ENCODE measurements at places on chromosomes 2 and 18.

DNA sequence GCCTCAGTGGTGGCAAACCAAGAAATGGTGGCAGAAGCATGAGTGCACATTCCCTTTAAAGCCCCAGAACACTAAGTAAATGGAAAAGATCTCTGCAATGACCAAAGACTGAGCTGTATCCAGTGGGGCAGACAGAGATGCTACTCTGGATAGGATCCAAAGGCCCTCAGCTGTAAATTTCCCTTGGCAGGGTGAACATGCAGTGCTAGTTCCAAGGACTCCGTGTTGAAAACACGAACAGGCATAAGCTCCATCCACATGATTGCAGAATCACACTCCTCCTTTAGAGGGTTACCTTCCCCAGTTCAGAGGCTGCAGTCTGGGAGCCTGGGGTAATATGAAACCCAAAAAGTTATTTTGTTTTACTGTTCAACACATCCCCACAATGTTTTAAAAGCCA, 98.6 kb upstream of the KLF7 start:
- DNase-seq: peak; percentile 27

- DNase-seq: no peak
These were observed 4.9 kb downstream of the PDCD1 start for GRCh38 chr2:241853651-241854341.

DNA sequence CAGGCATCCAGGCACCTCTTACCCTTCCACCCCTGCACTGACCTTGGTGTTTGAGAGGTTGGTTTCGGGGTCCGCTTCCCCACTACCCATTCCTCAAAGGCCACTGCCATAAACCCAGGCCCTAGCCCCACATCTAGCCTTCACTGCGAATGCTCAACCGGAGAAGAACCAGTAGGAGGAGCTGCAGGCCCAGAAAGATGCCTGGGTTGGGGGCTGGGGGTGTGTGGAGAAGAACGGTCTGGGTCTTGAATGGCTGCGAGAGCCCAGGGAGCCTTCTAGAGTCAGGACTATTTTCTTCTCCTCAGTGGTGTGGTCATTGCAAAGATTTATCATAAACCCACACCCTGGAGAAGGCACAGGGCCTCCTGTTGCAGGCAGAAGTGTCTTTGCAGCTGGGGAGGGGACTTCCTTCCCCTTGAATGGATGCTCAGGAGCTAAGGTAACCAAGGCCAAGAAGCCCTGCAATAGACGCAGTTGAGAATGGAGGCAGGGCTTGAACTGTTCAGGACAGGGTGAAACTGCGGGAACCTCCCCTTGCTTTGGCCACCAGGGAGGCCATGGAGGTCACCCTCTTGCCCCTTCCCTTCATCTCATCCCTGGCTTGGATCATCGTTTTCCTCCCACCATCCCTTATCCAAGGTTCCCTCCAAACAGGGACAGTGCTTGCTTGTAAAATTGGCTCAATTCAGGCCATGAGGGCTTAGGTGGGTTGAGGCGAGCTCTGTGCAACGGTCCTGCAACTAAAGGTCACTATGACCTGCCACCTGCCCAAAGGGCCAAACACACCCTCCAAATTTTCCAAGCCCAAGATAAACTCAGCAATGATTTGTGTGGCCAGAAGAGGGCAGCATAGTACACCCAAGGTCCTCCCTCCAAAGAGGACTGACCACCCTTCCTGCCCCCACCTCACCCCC, 20.9 kb downstream of the THNSL2 start:
- peak; percentile 5 for DNase-seq

DNA sequence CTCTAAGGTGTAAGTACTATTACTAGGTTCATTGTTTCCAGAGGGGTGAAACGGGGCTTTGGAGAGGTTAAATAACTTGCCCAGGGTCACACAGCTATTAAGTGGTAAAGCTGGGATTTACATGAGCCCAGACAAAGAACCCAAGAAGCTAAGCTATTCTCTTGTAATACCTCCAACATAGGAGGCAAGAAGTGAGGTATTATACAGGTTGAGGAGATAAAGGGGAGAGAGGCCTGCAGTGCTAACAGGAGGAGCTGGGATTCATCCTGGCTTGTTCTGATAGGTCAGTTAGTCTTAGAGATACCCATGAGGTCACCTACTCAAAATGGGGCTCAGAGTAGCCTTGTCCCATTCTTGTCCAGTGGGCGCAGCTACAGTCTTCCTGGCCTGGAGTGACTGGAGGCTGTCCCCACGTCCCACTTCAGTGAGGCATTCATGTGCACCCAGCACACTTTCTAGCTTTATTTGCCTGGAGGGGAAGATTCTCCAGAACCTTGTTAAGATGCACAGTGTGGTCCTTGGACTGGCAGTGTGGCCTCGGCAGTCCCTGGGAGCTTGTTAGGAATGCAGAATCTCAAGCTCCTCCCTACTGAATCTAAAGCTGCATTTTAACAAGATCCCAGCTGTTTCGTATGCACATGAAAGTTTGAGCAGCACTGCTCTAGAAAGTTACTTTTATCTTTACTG, 63.5 kb downstream of the MEIS1 start:
- DNase-seq: no peak

- no peak for DNase-seq
These were observed 29.8 kb downstream of the KLF7 start for GRCh38 chr2:207135801-207136457.

DNA sequence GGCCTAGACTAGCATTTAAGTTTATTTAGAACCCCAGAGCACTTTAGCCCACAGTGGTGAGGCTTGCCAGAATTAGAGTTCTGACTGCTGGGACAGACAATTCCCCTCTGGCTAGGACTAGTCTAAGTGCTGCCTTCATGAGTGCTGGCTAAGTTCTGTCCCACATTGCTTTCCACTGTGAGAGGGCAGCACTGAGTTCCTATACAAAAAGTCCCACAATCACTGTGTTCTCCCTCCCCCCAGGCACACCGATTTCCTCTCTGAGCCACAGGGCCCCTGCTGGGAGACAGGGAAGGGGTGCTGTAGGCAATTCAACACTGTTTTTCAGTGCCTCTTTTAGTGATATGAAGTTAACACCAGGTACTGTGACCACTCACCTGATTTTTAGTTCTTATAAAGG, 310.9 kb downstream of the DLGAP1 start:
- no peak for DNase-seq

DNA sequence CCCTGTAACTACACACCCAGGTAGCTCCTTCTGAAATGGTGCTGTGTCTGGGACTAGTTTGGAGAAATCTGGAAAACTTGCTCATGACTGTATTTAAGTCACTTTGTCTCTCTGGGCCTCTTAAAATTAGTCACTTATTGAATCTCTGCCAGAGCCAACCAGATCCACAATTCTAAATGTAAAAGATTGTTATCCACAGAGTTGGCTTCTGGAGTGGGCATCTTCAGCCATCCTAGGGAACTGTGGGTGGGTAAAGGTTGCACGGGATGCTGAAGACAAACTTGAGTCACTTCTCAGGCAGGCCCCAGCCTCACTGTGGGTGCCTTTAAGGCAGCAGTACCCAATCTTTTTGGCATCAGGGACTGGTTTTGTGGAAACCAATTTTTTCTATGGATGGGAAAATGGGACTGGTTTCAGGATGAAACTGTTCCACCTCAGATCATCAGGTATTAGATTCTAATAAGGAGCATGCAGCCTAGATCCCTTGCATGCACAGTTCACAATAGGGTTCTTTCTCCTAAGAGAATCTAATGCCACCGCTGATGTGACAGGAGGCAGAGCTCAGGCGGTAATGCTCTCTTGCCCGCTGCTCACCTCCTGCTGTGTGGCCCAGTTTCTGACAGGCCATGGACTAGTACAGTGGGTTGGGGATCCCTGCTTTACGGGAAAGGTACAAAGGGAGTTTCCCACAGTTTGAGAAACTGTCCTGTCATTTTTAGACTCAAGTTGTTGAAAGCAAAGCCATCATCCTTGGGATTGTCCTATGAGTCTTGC, 98.3 kb upstream of the SPRED2 start:
- peak; percentile 68 for DNase-seq

DNA sequence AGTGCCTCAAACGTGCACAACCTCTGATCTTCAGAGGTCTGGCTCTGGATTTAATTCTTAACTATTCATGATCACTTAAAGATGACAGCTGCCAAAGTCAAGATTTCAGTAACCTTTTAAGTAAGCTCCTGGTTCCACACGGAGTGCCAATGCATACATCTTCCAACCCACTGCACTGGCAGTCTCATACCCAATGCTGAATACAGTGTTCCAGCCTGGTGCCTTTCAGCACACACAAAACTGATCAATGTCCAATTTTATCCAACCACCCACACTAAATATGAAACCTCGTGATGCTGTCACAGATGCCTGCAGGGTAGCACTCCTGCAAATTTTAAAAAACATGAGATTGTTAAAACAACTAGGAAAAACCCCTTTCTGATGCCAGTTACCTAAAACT, 84.0 kb downstream of the EHBP1 start:
- no peak for DNase-seq

DNA sequence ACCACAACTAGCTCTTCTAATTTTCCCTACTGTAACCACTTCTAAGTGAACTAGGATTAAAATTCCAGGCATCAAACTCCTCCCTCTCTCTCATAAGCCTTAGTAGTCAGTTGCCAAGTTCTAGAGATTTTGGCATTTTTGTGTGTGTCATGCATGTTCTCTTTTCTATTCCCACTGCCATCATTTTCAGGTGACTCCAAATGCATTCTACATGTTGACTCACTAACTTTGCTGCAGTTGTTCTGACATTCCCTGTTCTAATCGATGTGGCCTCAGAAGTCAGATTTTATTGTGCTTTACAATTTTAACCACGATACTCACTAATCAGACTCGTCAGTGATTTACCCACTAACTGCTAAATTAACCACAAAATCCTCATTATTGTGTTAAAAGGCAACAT, 13.3 kb downstream of the DSC1 start:
- no peak for DNase-seq

DNA sequence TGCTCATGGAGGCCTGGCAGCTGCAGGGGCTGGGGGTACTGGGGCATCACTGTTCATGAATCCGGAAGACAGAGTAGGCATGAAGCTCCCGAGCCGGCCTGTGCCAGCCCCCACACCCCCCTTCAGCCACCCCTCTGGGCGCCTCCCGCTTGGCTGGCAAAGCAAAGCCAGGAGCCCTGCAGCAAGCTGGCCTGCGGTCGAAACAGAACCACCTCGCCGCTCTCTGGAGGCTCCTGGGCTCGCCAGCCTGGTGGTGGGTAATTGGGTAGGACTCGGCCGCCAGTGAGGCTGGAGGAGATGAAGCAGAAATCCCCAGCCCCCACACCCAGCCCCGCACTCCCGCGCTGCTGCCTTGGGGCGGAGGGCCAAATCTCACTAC, 70.9 kb upstream of the GPC1 start:
- no peak for DNase-seq

- DNase-seq: no peak
These were observed 325.4 kb downstream of the SPAG16 start for GRCh38 chr2:213609570-213610170.

DNA sequence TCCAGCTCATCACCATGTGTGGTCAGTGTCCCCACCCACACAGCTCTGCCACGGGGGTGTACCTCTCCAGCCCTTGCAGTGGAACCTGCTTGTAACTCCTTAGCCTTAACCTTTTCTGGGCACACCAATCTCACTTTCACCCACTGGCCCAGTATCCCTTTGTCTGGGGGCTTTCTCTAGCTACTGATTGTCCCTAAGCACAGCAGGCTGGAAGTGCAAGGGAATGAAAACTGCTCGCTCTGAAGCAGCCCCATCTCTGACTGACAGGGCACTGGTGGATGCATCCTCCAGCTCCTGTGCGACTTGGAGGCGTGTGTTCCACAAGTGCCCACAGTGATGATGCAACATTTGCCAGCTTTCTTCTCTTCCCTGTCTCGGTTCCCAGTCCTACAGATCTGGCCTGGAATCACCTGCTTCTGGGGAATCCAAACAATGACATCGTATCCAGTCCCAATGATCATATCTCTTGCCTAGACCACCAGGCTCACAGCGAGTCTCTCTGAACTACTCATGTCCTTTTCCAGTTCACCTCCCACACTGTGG, 33.6 kb downstream of the SCTR start:
- DNase-seq: no peak

- no peak for DNase-seq
These were observed 482.0 kb upstream of the DCC start for GRCh38 chr18:51857989-51858388.

GRCh38 chr2:132902626-132903025, 232.6 kb upstream of the LYPD1 start:
- DNase-seq: no peak

DNA sequence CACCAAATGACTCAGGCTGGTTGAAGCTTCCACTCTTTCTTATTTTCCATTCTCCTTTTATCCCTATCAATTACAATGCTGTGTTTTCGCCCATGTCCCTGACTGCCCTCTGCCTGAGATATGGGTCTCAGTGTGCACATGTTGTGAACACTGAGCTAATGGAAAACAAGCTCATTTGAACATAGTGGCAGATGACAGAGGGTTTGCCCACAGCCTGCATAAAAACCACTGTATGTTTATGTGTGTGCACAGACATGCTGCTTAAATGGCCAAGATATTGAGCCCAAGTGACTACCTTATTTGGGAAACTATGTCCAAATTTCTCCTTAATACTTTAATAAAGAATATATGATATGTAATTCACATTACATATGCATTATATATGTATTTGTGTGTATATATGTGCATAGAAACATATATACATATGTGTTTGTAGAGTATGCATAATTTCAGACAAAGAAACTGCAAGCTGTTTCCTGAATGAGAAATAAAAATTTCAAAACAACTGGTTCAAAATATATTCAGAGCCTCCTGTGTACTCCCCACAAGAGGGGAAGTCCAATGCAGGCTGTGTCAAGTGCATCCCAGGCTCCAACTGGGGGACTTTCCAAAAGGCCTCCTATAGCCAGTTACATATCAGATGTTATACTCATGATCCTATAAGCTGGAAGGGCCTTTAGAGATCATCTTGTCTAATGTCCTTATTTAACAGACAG, 92.7 kb upstream of the CD302 start:
- no peak for DNase-seq

DNA sequence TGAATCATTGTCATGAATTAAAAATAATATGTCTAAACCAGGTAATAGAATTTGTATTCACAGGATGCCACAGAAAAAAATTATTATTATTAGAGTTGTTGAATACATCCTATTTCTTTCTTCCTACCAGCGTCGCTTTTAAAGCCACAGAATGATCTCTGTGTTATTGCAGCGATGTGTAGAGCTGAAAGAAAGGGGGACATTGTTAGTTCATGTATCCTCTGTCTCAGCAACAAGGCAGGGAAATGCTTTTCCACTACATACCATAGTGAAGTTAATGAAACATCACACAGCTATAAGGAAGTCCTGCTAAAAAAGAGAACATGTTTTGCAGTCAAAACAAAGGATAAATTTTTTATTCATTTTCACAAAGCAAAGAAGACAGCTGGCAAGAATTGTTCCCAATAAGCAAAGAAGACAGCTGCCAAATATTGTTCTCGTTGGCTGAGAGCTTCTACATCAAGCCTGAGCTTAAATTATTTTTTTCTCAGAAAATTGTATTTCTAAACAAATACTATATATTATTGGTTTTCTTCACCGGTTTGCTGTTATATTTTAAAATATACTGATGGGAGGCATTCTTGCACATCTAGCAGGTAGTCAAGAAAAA, 1234.4 kb downstream of the SUCLG1 start:
- DNase-seq: no peak
